ENCODE measurements at places on chromosomes 12 and 14.

GRCh38 chr12:1878695-1879094 lies 39.8 kb downstream of the CACNA2D4 start:
- no peak for DNase-seq
- no peaks in the 10 kb centered on the region for H3K36me3 ChIP-seq
- H3K27ac ChIP-seq: no peak overlapping the region
- no peaks in the 10 kb centered on the region for H3K27me3 ChIP-seq

GRCh38 chr12:50641566-50641965 lies 122.3 kb upstream of the ATF1 start:
- H3K27me3 ChIP-seq: no peaks in the 10 kb centered on the region
- H3K4me1 ChIP-seq: no peaks in the 10 kb centered on the region
- no peak overlapping the region for H3K4me3 ChIP-seq
- no peak overlapping the region for H3K27ac ChIP-seq

DNA sequence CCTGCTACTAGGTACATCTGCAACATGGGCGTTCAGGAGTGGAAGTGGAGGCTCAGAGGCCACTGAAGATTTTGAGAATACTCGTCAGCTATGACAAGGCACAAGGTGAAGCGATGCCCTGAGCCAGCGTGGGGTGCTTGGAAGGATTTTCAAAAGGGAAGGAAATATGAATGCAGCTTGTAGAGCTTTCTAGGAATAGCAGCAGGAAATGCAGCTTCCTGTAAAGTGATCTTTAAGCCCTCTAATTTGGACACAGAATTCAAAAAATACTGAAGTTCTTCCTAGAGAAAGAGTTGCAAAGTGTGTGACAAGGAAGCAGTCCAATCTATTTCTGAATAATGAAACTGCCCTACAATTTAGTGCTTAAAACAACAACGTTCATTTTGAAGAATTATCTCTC lies 13.2 kb upstream of the C1S start:
- H3K36me3 ChIP-seq: no peaks in the 10 kb centered on the region
- H3K27ac ChIP-seq: no peak overlapping the region
- no peaks in the 10 kb centered on the region for H3K4me1 ChIP-seq
- no peak for DNase-seq
- no peaks in the 10 kb centered on the region for H3K27me3 ChIP-seq
- H3K4me3 ChIP-seq: no peak overlapping the region

DNA sequence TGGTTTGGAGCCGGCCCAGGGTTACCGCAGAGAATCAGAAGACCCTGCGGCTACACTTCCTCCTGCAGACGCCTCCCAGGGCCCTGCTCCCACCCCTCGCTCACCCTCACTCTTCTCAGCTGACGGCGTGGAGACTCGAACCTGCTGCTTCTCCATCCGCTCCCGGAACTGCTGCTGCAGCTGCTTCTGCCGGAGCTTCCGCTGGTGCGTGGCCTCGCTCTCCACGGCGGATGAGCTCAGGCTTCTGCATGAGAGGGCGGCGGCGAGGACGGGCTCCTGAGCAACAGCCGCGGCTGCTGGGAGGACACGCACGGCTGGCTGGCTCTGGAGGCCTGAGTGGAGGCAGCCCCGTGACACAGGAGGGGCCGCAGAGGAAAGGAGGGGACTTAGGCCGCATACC lies 33.3 kb downstream of the RAD52 start:
- no peak overlapping the region for H3K4me3 ChIP-seq
- H3K4me1 ChIP-seq: no peaks in the 10 kb centered on the region
- DNase-seq: no peak

GRCh38 chr12:66290716-66291200 lies 11.5 kb upstream of the HELB start:
- no peaks in the 10 kb centered on the region for H3K36me3 ChIP-seq
- no peak for DNase-seq
- no peak overlapping the region for H3K4me3 ChIP-seq
- no peaks in the 10 kb centered on the region for H3K27me3 ChIP-seq

GRCh38 chr14:40188006-40188405 lies 755.8 kb upstream of the FBXO33 start:
- H3K4me1 ChIP-seq: no peaks in the 10 kb centered on the region
- H3K4me3 ChIP-seq: no peak overlapping the region
- no peak overlapping the region for H3K27ac ChIP-seq
- no peaks in the 10 kb centered on the region for H3K27me3 ChIP-seq
- DNase-seq: no peak

- no peaks in the 10 kb centered on the region for H3K27me3 ChIP-seq
- H3K36me3 ChIP-seq: no peaks in the 10 kb centered on the region
- H3K4me3 ChIP-seq: no peak overlapping the region
These were observed 21.5 kb downstream of the CMKLR1 start for GRCh38 chr12:108317308-108318234.

DNA sequence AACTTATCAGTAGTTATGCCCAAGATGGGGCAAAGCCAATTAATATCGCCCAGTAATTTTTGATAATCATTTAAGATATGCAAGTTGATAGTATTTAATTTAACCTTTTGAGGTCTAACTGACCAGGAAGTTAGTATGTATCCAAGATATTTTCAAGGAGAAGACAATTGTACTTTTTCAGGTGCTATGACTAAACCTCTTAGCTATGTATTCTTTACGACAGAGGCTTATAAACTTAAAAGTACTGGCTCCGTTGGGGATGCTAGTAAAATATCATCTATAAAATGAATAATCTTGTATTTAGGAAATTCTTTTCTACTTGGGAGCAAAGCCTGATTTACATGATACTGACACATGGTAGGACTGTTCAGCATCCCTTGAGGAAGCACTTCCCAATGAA lies 40.3 kb downstream of the TMTC3 start:
- no peak for DNase-seq
- H3K27ac ChIP-seq: no peak overlapping the region
- no peaks in the 10 kb centered on the region for H3K4me1 ChIP-seq
- peaks cover 10% of the 10 kb centered on the region for H3K36me3 ChIP-seq
- H3K4me3 ChIP-seq: no peak overlapping the region

GRCh38 chr12:104721039-104721405 lies 237.1 kb downstream of the SLC41A2 start:
- H3K36me3 ChIP-seq: no peaks in the 10 kb centered on the region
- peaks cover 49% of the 10 kb centered on the region for H3K4me1 ChIP-seq
- no peak overlapping the region for H3K4me3 ChIP-seq
- H3K27ac ChIP-seq: peak overlapping the region; percentile 41
- no peaks in the 10 kb centered on the region for H3K27me3 ChIP-seq

DNA sequence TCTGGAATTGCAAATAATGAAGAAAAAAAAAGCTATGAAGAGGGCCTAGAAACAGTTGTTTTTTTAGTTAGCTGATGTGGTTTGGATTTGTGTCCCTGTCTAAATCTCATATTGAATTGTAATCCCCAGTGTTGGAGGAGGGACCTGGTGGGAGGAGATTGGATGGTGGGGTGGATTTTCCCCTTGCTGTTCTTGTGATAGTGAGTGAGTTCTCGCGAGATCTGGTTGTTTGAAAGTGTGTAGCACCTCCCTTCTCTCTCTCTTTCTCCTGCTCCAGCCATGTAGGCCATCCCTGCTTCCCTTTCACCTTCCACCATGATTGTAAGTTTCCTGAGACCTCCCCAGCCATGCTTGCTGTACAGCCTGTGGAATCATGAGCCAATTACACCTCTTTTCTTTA lies 126.1 kb downstream of the ASCL4 start:
- H3K27me3 ChIP-seq: peaks cover 18% of the 10 kb centered on the region
- DNase-seq: no peak
- peaks cover 5% of the 10 kb centered on the region for H3K4me1 ChIP-seq
- H3K36me3 ChIP-seq: no peaks in the 10 kb centered on the region

DNA sequence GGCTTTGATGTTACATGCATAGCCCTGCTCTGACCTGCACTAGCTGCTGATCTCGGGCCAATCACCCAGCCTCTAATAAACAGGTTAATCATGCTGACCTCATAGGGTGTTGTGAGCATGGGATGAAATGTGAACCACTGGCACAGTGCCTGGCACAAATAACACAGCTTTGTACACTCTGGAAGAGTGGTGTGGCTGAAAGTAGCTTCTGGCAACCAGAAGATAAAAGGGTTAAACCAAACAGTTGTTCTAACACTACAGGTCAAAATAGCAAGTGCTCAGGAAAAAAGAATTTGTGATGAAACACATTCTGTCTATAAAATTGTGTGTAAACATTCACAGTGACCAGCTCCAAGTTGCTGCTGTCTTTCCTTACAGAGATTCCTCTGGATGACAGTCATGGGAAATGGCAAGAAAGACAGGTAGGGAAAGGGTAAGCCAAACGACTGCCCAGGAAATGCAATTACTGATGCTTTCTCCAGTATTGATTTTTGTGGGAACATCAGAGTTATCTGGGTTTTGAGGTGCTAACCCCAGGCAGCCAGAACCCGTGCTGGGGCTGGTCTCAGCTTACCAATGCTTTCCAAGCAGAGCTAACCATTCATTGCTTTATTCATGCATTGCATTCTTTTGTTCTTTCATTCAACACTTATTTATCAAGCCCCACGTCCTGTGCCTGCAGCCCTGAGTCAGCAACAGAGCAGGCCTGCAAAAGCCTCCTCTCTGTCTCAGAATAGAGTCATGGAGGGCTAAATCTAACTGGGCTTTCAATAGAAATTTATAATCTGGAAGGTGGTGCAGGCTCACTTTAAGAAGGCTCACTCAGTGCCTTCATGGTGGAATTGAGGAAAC lies 38.1 kb upstream of the CAPRIN2 start:
- DNase-seq: no peak
- no peak overlapping the region for H3K4me3 ChIP-seq
- no peak overlapping the region for H3K27ac ChIP-seq
- H3K4me1 ChIP-seq: peaks cover 23% of the 10 kb centered on the region

DNA sequence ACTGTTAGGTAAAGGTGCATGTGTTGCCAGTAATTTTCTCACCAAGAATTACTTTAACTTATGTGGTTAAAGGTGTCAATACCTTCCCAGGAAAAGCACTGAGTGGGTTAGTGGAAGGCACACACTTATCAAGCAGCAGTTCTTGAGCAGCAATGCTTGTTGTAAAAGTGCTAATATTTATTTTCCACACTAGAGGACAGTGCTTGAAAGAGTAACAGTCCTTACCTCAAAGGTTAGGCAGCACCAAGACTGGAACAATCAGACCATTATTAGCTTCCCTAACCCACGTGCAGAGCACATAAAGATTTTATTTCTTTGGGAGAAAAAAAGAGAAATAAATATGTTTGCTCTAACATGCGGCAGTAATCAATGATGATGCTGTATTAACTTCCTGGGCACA lies 48.8 kb upstream of the KRR1 start:
- no peaks in the 10 kb centered on the region for H3K27me3 ChIP-seq
- no peak overlapping the region for H3K27ac ChIP-seq
- H3K4me3 ChIP-seq: no peak overlapping the region
- DNase-seq: peak; percentile 27
- no peaks in the 10 kb centered on the region for H3K4me1 ChIP-seq
- H3K36me3 ChIP-seq: no peaks in the 10 kb centered on the region

GRCh38 chr12:106519607-106520021 lies 63.2 kb upstream of the RFX4 start:
- H3K4me3 ChIP-seq: no peak overlapping the region
- DNase-seq: no peak
- no peaks in the 10 kb centered on the region for H3K36me3 ChIP-seq
- H3K4me1 ChIP-seq: no peaks in the 10 kb centered on the region
- no peaks in the 10 kb centered on the region for H3K27me3 ChIP-seq

GRCh38 chr12:89971880-89972279 lies 263.2 kb upstream of the ATP2B1 start:
- no peak for DNase-seq
- no peaks in the 10 kb centered on the region for H3K27me3 ChIP-seq
- no peaks in the 10 kb centered on the region for H3K36me3 ChIP-seq
- no peak overlapping the region for H3K4me3 ChIP-seq

GRCh38 chr14:77122526-77123125 lies 19.0 kb downstream of the ZDHHC22 start:
- H3K4me1 ChIP-seq: peaks cover 53% of the 10 kb centered on the region
- H3K36me3 ChIP-seq: peaks cover 2% of the 10 kb centered on the region
- peaks cover 3% of the 10 kb centered on the region for H3K27me3 ChIP-seq
- H3K4me3 ChIP-seq: no peak overlapping the region

DNA sequence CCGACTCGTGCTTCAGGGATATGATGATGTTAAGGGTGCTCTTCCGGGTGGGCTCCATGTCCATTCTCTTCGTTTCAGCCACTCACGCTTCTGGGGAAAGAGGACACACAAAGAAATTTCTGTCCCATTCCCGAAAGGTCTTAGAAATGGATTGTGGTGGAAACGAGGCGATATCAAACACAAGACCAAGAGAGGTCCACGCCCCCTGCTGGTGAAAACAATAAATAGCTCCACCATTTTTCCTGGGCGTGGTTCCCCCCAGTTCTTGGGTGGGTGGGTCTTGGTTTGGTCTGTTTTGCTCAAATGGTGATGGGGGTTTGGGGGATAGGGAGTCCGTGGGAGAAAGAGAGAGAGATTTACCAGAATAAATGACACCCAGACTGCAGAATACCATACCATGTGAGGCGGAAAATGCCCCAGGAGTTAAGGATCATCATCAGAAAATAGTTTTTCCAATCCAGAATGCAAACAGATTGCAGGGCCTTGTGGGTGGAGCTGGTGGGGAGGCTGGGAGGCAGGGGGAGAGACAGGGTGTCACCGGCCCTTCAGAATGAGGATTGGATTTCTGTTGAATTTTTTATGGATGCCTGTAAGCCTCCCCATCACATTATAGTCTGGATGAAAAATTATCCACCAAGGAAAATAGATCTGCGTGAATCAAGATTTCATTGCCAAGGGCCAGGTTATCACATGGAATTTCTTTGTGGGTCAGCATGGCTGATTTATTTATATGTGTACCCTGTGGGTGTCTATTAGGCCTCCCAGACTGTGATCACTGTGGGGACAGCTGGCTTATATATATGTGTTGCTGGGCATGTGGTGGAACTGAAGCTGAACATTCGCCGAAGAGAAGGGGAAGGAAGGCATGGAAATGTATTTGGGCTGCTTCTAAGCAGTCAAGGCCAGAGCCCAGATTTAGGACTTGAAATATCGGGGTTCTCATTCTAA lies 55.8 kb downstream of the SRRM4 start:
- DNase-seq: no peak
- no peaks in the 10 kb centered on the region for H3K36me3 ChIP-seq
- no peaks in the 10 kb centered on the region for H3K27me3 ChIP-seq
- H3K4me3 ChIP-seq: no peak overlapping the region
- H3K27ac ChIP-seq: no peak overlapping the region
- H3K4me1 ChIP-seq: no peaks in the 10 kb centered on the region

DNA sequence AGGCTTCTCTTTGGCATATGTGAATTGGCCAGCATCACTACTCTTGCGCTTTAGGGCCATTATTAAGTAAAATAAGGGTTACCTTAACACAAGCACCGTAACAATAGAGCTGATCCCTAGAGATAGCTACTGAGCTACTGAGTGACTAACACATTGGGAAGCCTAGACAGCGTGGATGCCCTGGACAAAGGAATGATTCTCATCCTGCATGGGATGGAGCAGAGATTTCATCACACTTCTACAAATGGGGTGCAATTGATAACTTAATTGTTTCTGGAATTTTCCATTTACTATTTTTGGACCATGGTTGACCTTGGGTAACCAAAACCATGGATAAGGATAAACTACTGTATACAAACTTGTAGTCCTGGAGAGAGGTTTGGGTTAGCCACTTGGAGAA lies 57.1 kb downstream of the FBXO34 start:
- H3K27me3 ChIP-seq: no peaks in the 10 kb centered on the region

Data from spinal cord (tissue), 10 donors.